ENCODE measurements at places on chromosomes 1 and 21.

DNA sequence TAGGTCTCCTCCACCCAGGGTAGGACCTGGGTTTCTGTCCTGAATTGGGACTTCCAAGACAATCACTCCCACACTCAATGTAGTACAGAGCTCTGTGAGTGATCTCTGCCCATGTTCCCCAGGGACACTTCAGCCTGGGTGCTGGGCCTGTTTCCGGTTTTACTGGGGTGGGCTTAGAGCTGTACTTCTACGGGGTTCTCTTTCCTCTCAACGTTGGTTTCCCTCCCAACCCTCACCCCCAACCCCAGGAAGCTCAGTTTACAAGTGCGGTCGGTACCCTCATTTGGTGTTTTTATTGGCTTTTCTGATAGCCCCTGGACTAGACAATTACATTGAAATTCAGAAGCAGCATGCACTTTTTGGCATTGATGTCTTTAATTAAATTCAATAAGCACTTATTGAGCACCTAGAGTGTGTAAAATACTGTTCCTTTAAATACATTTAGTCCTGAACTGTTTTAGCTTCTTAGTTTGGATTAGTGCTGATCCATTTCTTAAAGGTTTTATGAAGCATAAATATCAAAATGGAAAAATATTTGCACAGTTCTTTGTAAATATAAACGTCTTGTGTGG, 542 bp upstream of the XPR1 start:
- H3K4me1 ChIP-seq = peaks cover 11% of the 10 kb centered on the region
- no peak overlapping the region for H3K4me3 ChIP-seq
- H3K36me3 ChIP-seq = no peaks in the 10 kb centered on the region
- no peak for DNase-seq
- H3K27me3 ChIP-seq = no peaks in the 10 kb centered on the region
- peak overlapping the region; percentile 86 for H3K27ac ChIP-seq

DNA sequence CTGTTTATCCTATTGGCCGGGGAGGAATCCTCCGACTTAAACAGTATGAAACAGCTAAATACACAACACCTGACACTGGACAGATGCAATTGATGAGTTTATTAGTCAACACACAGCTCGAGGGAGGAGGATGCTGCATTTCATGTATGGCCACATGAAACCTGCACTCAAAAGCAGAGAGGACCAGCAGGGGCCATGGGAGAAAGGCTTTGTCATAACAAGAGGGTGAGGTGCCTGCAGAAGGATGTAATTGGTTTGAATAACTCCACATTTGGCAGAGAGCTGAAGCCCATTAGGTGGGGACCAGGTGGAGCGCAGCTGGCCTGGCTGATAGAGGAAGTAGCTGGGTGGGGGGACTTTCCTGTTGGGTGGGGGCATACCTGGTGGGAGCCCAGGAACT, 599.1 kb downstream of the PTPRU start:
- no peaks in the 10 kb centered on the region for H3K36me3 ChIP-seq
- H3K27ac ChIP-seq = no peak overlapping the region
- H3K4me3 ChIP-seq = no peak overlapping the region
- no peak for DNase-seq
- H3K27me3 ChIP-seq = peaks cover 5% of the 10 kb centered on the region
- H3K4me1 ChIP-seq = no peaks in the 10 kb centered on the region

DNA sequence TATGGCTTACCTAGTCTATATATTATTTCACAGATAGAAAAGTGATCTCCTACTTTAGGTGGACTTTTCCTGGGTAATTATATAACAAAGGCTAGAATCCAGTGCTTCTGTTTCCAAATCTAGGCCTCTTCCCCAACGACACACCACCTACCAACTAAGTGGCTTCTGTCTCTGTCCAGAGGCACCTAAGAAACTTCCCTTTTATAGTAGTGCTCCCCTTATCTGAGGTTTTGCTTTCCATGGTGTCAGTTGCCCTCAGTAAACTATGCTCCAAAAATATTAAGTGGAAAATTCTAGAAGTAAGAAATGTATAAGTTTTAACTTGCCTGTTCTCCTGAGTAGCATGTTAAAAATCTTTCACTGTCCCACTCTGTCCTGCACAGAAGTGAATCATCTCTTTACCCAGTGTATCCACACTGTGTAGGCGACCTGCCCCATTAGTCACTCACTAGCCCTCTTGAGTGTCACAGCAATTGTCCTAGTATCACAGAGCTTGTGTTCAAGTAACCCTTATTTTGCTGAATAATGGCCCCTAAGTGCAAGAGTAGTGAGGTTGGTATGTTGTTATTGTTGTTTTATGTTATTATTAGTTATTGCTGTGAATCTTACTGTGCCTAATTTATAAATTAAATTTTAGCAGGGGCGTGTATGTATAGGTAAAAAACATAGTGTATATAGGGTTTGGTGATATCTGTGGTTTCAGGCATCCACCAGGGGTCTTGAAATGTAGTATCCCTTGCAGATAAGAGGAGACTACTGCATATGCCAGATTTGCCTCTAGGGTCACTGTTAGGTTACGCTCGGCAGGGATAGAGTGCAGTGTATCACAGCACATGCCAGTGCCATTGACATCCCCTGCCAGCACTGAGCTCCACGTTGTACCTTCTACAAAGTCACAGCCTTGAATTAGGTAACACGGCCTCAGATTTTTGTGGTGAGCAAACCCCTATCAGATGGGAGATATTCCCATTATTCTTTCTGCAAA, 14.7 kb upstream of the CD53 start:
- no peak for DNase-seq
- no peaks in the 10 kb centered on the region for H3K36me3 ChIP-seq
- no peak overlapping the region for H3K4me3 ChIP-seq
- peaks cover 29% of the 10 kb centered on the region for H3K4me1 ChIP-seq
- no peak overlapping the region for H3K27ac ChIP-seq
- no peaks in the 10 kb centered on the region for H3K27me3 ChIP-seq

- DNase-seq = no peak
- H3K27ac ChIP-seq = no peak overlapping the region
- H3K4me1 ChIP-seq = peaks cover 28% of the 10 kb centered on the region
- no peaks in the 10 kb centered on the region for H3K36me3 ChIP-seq
- no peak overlapping the region for H3K4me3 ChIP-seq
Measured at GRCh38 chr1:12135612-12136011, 31.2 kb upstream of the TNFRSF1B start.

DNA sequence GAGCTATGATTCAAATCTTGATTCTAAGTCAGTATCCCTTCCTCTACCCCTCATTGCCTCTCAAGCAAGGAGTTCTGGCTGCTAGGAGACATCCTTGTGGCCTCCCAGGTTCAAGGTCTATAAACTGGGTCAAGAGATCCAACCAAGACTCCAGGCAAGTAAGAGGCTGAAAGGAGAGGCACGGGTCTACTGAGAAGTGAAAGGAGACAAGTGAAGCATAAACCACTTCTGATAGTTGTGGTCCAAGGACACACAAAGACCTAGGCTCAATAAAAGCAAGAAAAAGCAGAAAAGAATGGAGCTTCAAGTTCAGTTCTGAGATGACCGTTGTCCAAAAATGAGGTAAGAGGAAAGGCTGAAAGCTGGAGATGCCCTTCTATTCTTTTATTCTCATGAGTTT, 17.8 kb upstream of the PPP2R5A start:
- H3K36me3 ChIP-seq = no peaks in the 10 kb centered on the region
- DNase-seq = no peak
- no peaks in the 10 kb centered on the region for H3K4me1 ChIP-seq

GRCh38 chr1:239733995-239734394, 347.6 kb downstream of the CHRM3 start:
- H3K27me3 ChIP-seq = peaks cover 1% of the 10 kb centered on the region
- no peak overlapping the region for H3K4me3 ChIP-seq
- no peak for DNase-seq
- no peak overlapping the region for H3K27ac ChIP-seq
- H3K4me1 ChIP-seq = peaks cover 14% of the 10 kb centered on the region

DNA sequence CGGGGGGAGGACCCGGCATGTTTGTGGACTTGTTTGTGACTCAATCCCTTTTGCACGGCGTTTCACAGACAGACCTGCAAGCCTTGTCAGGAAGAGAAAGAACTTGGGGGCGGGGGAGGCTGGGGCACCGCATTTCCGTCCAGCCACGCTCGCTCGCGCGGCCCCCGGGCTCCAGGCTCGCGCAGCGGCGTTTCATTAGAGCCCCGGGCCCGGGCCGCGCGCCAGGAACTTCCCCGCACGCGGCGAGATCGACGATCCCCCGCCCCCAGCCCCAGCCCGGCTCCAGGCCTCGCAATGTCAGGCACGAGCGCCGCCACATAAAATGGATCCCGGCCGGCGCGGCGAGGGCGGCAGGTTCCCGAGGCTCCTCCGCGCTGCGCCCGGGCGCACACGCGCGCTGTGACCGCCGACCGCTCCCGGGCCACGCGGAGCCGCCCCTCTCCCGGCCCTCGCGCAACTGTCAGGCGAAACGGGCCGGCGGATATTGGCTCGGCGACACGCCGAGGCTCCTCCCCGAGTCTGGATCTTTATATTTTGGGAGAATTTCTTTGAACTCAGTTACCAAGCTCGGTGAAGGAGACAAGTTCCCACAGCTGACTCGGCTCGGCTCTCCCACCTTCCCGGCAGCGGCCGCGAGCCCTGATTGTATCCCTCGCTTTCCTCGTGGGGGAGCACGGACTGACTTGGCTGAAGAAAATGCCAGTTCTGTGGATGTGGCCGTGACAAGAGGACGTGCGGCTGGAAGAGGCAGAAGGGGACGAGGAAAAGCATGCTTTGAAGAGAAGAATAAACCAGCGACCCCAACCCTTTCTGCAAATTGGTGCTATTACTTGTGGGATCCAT, at the start of gene KIF26B:
TSS of gene KIF26B (plus strand) at position 557 of the 843 bp plus-strand sequence. CDS start 440 bp downstream, outside the sequence.
- H3K36me3 ChIP-seq = no peaks in the 10 kb centered on the region
- peak; percentile 37 for DNase-seq
- H3K4me1 ChIP-seq = peaks cover 23% of the 10 kb centered on the region
- peaks cover 72% of the 10 kb centered on the region for H3K27me3 ChIP-seq
- no peak within 1 kb of the TSS for H3K27ac ChIP-seq

DNA sequence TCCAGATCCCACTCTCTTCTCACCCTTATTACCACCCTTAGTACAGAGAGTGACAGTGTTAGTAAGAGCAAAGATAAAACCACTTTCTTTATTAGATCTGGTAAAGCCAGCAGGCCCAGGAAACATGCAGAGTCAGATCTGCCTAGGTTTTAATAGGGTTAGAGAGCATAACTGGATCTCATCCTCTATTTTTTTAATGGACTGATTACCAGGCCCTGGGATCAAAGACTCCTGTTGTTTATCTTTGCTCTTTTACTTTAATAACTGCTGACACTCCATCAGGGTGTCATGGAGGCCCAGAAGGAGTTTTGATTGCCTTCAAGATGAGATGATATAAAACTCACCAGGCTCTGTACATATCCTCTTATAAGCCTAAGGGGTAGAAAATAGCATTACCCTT, 45.3 kb upstream of the RGS5 start:
- no peaks in the 10 kb centered on the region for H3K27me3 ChIP-seq
- no peak overlapping the region for H3K27ac ChIP-seq
- DNase-seq = no peak
- peaks cover under 1% of the 10 kb centered on the region for H3K36me3 ChIP-seq

- peaks cover 7% of the 10 kb centered on the region for H3K4me1 ChIP-seq
- H3K27me3 ChIP-seq = no peaks in the 10 kb centered on the region
- H3K27ac ChIP-seq = no peak overlapping the region
Measured at GRCh38 chr1:225888289-225888897, 553 bp downstream of the LEFTY1 start.

DNA sequence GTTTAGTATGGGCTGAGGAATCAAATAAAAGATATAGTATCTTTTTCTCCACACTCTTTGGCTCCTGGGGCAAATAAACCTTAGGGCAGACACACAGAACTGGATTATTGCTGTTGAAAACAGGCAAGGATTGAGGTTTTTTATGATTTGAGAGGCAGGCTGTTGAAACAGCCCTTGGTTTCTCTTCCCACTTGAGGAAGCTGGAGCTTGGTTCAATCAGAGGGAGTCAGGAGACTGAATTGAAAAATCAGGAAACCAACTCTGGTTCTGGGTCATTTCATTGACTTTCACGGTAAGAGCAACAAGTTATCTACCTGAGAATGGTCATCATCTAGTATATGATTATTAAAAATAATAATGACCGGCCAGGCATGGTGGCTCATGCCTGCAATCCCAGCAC, 108.4 kb downstream of the CNIH3 start:
- H3K4me3 ChIP-seq = no peak overlapping the region
- no peak overlapping the region for H3K27ac ChIP-seq
- peaks cover 8% of the 10 kb centered on the region for H3K27me3 ChIP-seq

- no peak overlapping the region for H3K27ac ChIP-seq
- no peaks in the 10 kb centered on the region for H3K27me3 ChIP-seq
- H3K4me1 ChIP-seq = no peaks in the 10 kb centered on the region
- no peak overlapping the region for H3K4me3 ChIP-seq
- no peaks in the 10 kb centered on the region for H3K36me3 ChIP-seq
Measured at GRCh38 chr1:14138135-14138506, 438.1 kb downstream of the PRDM2 start.

DNA sequence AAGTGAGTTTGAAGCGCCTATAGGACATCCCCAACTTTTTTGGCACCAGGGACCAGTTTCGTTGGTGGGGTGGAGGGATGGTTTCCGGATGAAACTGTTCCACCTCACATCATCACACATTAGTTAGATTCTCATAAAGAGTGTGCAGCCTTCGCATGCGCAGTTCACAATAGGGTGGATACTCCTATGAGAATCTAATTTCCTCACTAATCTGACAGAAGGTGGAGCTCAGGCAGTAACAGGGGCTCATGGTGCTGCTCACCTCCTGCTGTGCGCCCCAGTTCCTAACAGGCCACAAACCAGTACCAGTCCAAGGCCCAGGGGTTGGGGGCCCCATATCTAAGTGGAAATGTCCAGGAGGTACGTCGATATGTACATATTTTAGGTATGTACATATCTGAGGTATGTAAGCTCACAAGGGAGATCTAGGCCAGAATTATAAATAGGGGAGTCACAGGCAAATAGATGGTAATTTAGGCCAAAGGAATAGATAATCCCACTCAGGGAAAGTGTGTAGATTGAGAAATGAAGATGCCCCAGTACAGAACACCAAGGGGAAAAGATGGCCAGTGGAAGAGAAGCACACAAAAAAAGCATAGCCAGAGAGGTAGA, 27.5 kb upstream of the RASAL2 start:
- DNase-seq = no peak
- no peaks in the 10 kb centered on the region for H3K27me3 ChIP-seq
- no peak overlapping the region for H3K4me3 ChIP-seq
- no peak overlapping the region for H3K27ac ChIP-seq

GRCh38 chr1:208369658-208370057, 125.5 kb upstream of the PLXNA2 start:
- no peak for DNase-seq
- no peak overlapping the region for H3K27ac ChIP-seq
- H3K27me3 ChIP-seq = no peaks in the 10 kb centered on the region
- H3K4me3 ChIP-seq = no peak overlapping the region
- H3K4me1 ChIP-seq = no peaks in the 10 kb centered on the region
